T-cell (primary cell): ENCODE measurements at places on chromosomes 7 and 10. TPM values are rescaled to one million over a fixed set of nuclear protein-coding genes. Genes with fewer than 3 reads are reported as not detected.

Gene PPP1R3C
- 0.26 TPM for total RNA-seq

Gene GHRHR
- total RNA-seq, result not detected

GRCh38 chr7:34756025-34756437, 98.0 kb downstream of the NPSR1 start:
- no peak for DNase-seq

- no peak for DNase-seq
These were observed 29.6 kb downstream of the ABCB4 start for GRCh38 chr7:87445897-87446296.

Gene WNT8B
- total RNA-seq, result not detected

Gene ASL
- 23.0 TPM for total RNA-seq

- DNase-seq, result no peak
These were observed 10.3 kb downstream of the GALNT11 start for GRCh38 chr7:152035817-152036216.

DNA sequence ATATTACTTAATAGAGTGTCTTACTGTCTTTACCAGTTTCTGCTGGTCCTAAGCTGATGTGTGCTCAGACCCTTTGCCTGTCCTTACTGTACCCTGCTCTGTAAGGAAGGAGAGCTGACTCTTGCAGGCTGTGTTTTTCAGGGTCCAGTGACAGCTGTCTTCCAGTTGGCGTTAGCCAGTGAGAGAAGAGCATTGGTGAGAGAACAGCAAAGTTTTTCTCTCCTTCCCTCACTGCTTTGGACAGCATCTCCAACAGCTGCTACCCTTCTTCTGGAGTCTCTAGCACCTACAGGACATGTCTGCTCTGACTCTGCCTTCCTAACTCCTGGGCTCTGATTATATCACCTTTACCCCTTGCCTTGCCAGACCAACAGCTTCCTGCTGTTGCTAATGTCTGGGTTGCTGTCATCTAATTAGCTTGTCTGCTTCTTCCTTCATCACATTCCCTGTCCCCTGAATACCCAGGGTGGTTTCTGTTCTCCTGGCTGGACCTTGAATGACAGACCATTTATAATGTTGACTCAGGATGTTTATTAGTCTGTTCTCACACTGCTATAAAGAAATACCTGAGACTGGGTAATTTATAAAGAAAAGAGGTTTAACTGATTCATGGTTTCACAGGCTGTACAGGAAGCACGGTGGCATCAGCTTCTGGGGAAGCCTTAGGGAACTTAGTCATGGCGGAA, 23.5 kb upstream of the PANK1 start:
- no peak for DNase-seq

Gene ASB4
- not detected for total RNA-seq

DNA sequence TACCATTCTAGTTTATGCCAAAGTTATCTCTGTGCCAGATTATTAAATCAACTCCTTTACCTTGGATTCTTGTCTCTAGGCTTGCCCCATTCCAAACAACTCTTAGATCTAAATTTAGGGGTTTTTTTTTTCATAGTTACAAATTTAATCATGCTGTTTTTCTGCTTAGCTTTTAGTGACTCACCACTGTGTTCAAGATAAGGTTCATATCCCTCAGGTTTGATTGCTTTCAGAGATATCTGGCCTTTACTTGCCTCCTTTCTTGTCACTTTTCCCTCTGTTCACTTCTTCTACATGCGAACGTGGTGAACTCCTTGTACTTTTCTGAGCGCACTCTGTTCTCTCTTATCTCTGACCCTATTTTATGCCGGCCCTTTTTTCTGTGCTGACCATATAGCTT, 78.2 kb downstream of the VPS50 start:
- no peak for DNase-seq
